ENCODE measurements at places on chromosomes 12 and 14. TPM values are rescaled to one million over a fixed set of nuclear protein-coding genes. Genes with fewer than 3 reads are reported as not detected.

The KRT5 gene
- total RNA-seq: 0.22 TPM

The HEBP1 gene
- 42.7 TPM for total RNA-seq

The CCDC38 gene
- total RNA-seq: not detected

The ZDHHC22 gene
- not detected for total RNA-seq

The EXOC3L4 gene
- 1.8 TPM for total RNA-seq

The CLEC9A gene
- 0.21 TPM for total RNA-seq

The IL22 gene
- not detected for total RNA-seq

The GPX2 gene
- total RNA-seq: not detected

The SLC10A1 gene
- total RNA-seq: not detected

The LHX5 gene
- not detected for total RNA-seq

The SERPINA6 gene
- total RNA-seq: 0.63 TPM

The KERA gene
- not detected for total RNA-seq

The CD69 gene
- total RNA-seq: 4.2 TPM

The RNF212B gene
- total RNA-seq: not detected

The GARIN6 gene
- not detected for total RNA-seq

The MCRS1 gene
- 42.0 TPM for total RNA-seq

The MUCL1 gene
- not detected for total RNA-seq

The RPS29 gene
- 5,251 TPM for total RNA-seq

The PPP4R3A gene
- total RNA-seq: 72.0 TPM

The CCDC175 gene
- not detected for total RNA-seq

The SELPLG gene
- 10.9 TPM for total RNA-seq

The DAO gene
- total RNA-seq: not detected

The CLEC6A gene
- not detected for total RNA-seq

The ZFHX2 gene
- 3.1 TPM for total RNA-seq

The ADSS1 gene
- total RNA-seq: 4.8 TPM

The TDP1 gene
- 6.6 TPM for total RNA-seq

The CHGA gene
- total RNA-seq: not detected

The RNASE3 gene
- total RNA-seq: not detected

The KLRB1 gene
- total RNA-seq: 0.84 TPM

The SFSWAP gene
- total RNA-seq: 88.8 TPM

The CISTR gene
- total RNA-seq: not detected

The PIWIL1 gene
- total RNA-seq: not detected

The HOXC5 gene
- 1.4 TPM for total RNA-seq

The CLEC2A gene
- not detected for total RNA-seq

The TMPRSS12 gene
- not detected for total RNA-seq

The TEX22 gene
- 1.3 TPM for total RNA-seq

The COL2A1 gene
- not detected for total RNA-seq

The CTDSP2 gene
- total RNA-seq: 141 TPM

The ASCL1 gene
- not detected for total RNA-seq

The EFS gene
- 38.2 TPM for total RNA-seq

The PZP gene
- not detected for total RNA-seq

The CMAS gene
- 16.3 TPM for total RNA-seq

The HOXC12 gene
- not detected for total RNA-seq

The SLC5A8 gene
- not detected for total RNA-seq

The B4GALNT1 gene
- total RNA-seq: 16.3 TPM

The FOXG1 gene
- total RNA-seq: not detected

The CACNA2D4 gene
- 11.0 TPM for total RNA-seq

The CIDEB gene
- total RNA-seq: 9.4 TPM

The KRT3 gene
- not detected for total RNA-seq

The NOS1 gene
- total RNA-seq: 6.9 TPM

The OVCH1 gene
- not detected for total RNA-seq

The LALBA gene
- not detected for total RNA-seq

The CCDC184 gene
- 3.1 TPM for total RNA-seq

The ACRBP gene
- 2.3 TPM for total RNA-seq
